AG09309 (cell line): ENCODE measurements at places on chromosomes 6 and 20.

- peak; percentile 11 for DNase-seq
These were observed 66.7 kb downstream of the RPP21 start for GRCh38 chr6:30411515-30412207.

DNA sequence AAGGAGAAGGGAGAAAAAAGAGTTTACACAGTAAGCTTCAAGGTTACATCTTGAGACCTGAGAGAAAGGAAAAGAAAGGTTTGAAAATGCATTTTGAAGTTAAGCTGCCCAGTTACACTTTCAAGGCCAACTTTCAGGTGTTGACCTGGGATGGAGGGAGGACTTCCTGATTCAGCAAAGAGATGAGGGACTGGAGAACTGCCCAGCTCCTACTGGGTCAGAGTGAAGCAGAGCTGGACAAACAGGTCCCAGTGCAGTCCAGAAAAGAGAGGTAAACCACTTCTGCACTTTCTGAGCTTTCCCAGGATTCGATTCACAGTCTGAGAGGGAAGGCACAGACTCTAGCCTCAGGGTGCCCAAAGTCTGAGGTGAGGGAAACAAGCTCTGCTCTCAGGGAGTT, 6.0 kb upstream of the TJAP1 start:
- DNase-seq, result no peak

- DNase-seq, result no peak
These were observed 40.9 kb upstream of the CDH22 start for GRCh38 chr20:46349035-46349741.

GRCh38 chr6:167446971-167447370, 122.1 kb downstream of the TTLL2 start:
- DNase-seq, result no peak

GRCh38 chr6:116662202-116662601, 6.4 kb downstream of the ZUP1 start:
- no peak for DNase-seq

GRCh38 chr6:2998998-2999617, 586 bp upstream of the NQO2 start:
- peak; percentile 73 for DNase-seq

DNA sequence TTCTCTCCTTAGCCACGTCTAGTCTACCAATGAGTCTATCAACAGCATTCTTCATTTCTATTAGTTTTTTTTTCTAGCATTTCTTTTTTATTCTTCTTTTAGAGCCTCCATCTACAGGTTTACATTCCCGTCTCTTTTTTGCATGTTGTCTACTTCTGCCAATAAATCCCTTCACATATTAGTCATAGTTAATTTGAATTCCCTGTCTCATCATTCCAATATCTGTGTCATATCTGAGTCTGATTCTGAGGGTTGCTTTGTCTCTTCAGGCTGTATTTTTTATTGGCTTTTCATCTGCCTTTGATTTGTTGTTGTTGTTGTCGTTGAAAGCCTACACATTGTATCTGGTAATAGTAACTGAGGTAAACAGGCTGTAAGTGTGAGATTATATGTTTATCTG, 104.6 kb downstream of the HMGCLL1 start:
- DNase-seq, result no peak

DNA sequence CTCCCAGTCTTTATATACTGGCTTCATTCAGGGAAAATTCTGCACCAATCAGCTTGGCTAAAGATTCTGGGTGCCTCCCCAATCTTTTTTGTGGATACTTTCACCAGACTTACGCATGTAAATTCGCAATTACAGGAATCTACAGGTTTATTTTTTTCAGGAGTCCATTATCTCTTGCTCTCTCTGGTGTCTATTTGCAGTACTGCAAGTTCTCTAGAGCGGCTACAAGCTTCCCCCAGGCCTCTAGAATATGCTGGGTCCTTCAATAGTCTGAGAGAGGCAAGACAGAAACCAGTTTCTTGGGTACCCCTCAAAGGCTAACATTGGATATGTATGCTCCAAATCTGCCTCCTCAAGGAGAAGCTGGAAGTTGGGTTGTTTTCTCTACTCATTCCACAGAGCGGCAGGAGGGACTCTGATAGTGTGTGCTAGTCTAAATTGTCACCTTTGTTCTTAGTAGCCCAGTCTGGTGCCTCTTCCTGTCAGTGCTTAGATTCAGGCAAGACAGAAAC, 58.5 kb downstream of the SUN5 start:
- DNase-seq, result peak; percentile 5

DNA sequence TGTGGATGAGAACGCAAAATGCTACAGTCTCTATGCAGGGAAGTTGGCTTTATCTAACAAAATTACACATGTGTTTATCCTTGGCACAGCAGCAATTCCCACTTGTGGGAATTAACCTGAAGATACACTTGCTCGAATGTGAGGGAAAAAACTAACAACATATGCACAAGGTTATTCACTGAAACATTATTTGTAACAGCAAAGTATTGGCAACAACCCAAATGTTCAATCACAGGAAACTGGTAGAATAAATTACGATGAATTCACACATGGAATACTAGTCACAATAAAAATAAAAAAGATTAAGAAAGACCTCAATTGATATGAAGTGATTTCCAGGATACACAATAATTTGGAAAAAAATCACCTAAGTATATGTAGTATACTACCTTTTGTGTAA, 68.1 kb upstream of the OGFRL1 start:
- no peak for DNase-seq
